ENCODE measurements at places on chromosomes 16 and 17. TPM values are rescaled to one million over a fixed set of nuclear protein-coding genes. Genes with fewer than 3 reads are reported as not detected.

IL34 gene
- total RNA-seq: 2.1 TPM

NPIPA5 gene
- total RNA-seq: 5.7 TPM

DNAH17 gene
- not detected for total RNA-seq

TSPAN10 gene
- 0.30 TPM for total RNA-seq

TBC1D3G gene
- not detected for total RNA-seq

XYLT2 gene
- 12.6 TPM for total RNA-seq

TBC1D3B gene
- total RNA-seq: 3.4 TPM

CHP2 gene
- total RNA-seq: not detected

RTN4RL1 gene
- 4.0 TPM for total RNA-seq

AIPL1 gene
- total RNA-seq: not detected

KRT33B gene
- total RNA-seq: not detected

KIF1C gene
- total RNA-seq: 686 TPM

ALOXE3 gene
- not detected for total RNA-seq

BCL6B gene
- total RNA-seq: 13.7 TPM

SLC2A4 gene
- 146 TPM for total RNA-seq

GRIN2A gene
- 2.4 TPM for total RNA-seq

TAC4 gene
- 0.44 TPM for total RNA-seq

ARSG gene
- 3.7 TPM for total RNA-seq

TMEM88 gene
- total RNA-seq: 26.4 TPM

HOXB2 gene
- 1.9 TPM for total RNA-seq

ZNF768 gene
- 61.1 TPM for total RNA-seq

SMYD4 gene
- 13.7 TPM for total RNA-seq

CD300E gene
- total RNA-seq: 0.30 TPM

COX6A2 gene
- total RNA-seq: 1,568 TPM

Measured in left ventricle myocardium inferior (tissue), 1 donor.